ENCODE measurements at places on chromosomes 3 and 15.
A peak's percentile ranks its signal among the peaks of the same experiment; 100 is the strongest.

- DNase-seq, result peak; percentile 6
Measured at GRCh38 chr3:8987645-8988383, 24.5 kb upstream of the RAD18 start.

- DNase-seq, result no peak
Measured at GRCh38 chr3:171377859-171378258, 82.3 kb downstream of the TNIK start.

GRCh38 chr15:39602143-39602542 lies 21.3 kb downstream of the THBS1 start:
- DNase-seq, result no peak

- no peak for DNase-seq
Measured at GRCh38 chr3:192904632-192905289, 12.9 kb downstream of the MB21D2 start.

DNA sequence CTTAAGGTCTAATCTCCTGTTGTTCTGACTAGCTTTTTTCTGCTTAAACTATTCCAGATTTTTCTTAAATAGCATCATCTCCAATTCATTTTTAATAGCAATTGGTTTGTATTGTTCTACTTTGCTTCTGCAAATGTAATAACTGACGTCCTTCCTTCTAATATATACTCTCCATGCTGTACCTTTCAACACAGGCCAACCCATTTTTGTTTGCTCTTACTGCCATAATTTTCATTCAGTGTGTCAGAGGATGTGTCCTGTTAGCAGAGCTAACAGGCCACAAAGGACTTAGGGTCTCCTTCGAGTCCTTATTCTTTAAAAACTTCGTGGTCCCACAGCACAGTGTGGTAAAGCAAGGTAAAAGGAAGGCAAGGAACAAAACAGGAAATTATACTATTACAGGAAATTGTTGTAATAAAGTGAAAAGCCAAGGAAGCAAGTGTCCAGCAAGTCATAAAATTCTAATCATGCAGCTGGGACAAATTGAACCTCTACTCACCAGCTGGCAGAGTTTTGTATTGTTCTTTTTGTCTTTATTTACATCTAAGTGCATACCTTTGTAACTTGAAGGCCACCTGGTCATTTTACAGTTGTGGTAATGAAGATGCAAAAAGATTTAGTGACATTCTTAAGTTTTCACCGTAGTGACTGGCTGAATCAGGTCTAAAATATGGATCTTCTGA lies 64.9 kb upstream of the ZBTB20 start:
- no peak for DNase-seq

GRCh38 chr15:24956111-24956838 lies 1.5 kb downstream of the SNRPN start:
- peak; percentile 22 for DNase-seq

GRCh38 chr15:45048794-45049631 lies 26.0 kb downstream of the SORD start:
- no peak for DNase-seq

DNA sequence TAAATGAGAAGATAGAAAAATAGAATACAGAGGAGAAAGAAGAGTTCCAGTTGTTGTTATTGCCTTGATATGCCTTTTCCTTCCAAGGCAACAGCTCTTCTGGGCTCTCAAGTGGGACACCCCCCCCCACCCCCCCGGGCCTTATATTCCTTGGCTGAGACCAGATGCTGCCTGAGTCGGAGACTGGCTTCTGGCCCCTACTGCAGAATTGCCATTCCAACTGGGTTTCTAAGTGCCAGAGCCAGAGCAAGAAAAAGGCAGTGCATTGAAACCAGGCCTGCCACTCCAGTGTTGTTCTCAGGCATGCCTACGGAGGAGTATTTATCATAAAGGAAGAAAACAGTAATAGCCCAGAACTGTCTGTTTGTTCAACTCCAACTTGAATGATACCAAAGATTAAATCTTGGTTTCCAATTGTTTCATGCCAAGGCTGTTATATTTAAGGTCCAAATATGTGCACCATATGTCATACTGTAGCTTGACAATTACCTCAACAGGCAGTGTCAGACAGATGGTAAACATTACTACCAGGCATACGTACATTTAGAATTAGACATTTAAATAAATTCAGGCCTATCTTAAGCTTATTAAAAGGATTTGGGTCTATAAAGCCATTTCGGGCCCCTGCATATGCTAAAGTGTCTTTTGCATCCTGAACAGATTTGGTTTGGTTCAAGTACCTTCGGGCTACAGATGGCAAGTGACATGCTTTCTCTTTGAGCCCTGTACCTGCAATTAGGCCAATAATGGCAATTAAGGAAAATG lies 209.9 kb upstream of the SEMA6D start:
- no peak for DNase-seq

GRCh38 chr15:44591326-44591725 lies 54.4 kb downstream of the EIF3J start:
- no peak for DNase-seq

GRCh38 chr3:197406266-197406665 lies 107.9 kb upstream of the DLG1 start:
- no peak for DNase-seq

- no peak for DNase-seq
Measured at GRCh38 chr3:197539651-197540051, 16.1 kb downstream of the BDH1 start.

- no peak for DNase-seq
Measured at GRCh38 chr3:53740956-53741355, 105.3 kb downstream of the CHDH start.

DNA sequence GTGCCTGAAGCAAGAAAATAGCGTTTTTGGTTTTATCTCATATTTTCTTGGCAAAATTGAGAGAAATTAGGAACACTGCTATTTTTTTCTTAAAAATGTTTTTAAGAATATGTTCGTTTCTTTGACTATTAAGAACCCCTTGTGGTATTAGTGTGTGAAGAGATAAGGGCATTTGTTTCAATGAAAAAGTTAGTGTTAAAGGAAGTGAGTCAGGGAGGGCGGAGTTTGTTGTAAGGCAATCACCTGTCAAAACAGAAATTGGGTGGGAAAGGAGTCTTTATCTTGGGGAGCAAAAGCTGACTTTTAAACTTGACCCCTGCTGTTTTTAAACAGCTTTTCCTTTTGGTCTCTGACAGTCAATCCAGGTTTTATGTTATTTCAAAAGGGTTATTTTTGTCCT lies 4.2 kb downstream of the RAP2B start:
- DNase-seq, result no peak

- DNase-seq, result no peak
Measured at GRCh38 chr3:188434594-188434993, 280.6 kb downstream of the LPP start.

DNA sequence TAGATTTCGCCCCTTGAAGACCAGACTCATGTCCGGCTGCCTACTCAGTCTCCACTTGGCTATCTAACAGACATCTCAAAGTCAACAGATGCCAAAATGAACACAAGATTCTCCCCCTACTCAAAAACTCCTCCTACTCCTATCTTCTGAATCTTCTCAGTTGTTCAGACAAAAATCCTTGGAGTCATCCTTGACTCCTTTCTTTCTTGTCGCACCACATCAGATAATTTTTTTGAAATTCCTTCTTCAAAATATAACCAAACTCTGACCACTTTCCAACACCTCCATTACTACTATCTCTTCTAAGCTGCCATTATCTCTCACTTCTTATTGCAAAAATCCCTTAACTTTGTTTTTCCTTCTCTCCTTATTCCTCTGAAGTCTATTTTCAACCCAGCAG lies 141.9 kb upstream of the SLC7A14 start:
- no peak for DNase-seq

GRCh38 chr3:111956995-111957734 lies 21.7 kb upstream of the ABHD10 start:
- no peak for DNase-seq

- no peak for DNase-seq
Measured at GRCh38 chr3:192745150-192745549, 17.8 kb upstream of the FGF12 start.

DNA sequence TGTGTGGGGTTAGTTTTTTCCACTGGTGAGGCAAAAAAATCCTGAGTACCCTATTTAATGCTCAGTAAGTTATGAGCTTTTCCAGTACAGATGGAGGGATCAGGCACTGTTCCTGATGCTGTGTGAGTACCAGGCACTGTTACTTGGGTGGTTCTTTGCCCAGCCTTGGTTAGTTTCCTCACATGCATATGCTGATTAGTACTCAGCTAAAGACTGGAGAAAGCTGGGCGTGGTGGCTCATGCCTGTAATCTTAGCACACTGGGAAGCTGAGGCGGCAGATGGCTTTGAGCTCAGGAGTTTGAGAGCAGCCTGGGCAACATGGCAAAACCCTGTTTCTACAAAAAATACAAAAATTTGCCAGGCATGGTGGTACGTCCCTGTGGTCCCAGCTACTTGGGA lies 210.3 kb upstream of the SGO1 start:
- DNase-seq, result no peak

GRCh38 chr3:154023148-154023547 lies 98.0 kb upstream of the ARHGEF26 start:
- no peak for DNase-seq

DNA sequence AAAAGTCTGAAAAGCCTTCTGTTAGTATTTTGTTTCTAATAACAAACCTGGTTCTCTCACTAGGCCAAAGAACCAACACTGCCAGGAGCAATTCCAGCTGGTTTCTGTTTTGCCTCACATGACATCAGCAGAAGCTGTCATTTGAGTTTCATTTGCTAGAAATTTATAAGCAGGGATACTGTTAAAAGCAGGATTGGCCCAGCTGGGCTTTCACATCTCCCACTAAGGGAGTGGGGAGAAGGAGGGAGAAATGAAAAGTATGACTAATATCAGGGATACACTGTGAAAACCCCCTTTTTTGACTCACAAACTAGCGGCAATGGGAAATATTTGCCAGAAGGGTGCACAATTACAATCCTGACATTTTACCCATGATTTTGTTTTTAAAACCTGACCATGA lies 5.3 kb downstream of the CCDC80 start:
- no peak for DNase-seq

DNA sequence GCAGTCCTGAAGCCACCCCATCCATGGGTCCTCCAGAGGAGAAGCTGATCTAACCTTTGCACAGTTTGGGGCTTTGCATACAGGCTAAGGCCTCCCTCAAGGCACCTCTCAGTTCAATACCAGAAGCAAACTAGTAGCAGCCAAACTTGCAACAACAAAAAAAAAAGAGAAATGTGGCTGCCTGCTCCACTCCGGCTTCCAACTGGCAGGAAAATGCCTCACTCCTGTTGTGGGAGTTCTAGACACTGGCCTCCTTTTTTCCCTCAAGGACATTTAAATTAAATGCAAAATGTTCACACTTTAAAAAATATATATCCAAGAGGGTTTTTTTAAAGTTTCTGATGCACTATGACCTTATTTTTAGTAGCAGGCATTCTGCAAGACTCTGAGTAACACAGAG lies 216.0 kb upstream of the TPM1 start:
- DNase-seq, result no peak

GRCh38 chr3:79140708-79141107 lies 627.1 kb downstream of the ROBO1 start:
- DNase-seq, result no peak
